Peyer's patch (tissue), 4 donors: ENCODE measurements at places on chromosomes 5 and 9. TPM values are rescaled to one million over a fixed set of nuclear protein-coding genes. Genes with fewer than 3 reads are reported as not detected.

The TMC1 gene
- total RNA-seq = not detected

GRCh38 chr5:78985116-78985724, at the start of gene ARSB:
TSS of gene ARSB (minus strand) at chr5:78985310. CDS start at chr5:78985248, 62 bp downstream.
- DNase-seq = peak; percentile 53

DNA sequence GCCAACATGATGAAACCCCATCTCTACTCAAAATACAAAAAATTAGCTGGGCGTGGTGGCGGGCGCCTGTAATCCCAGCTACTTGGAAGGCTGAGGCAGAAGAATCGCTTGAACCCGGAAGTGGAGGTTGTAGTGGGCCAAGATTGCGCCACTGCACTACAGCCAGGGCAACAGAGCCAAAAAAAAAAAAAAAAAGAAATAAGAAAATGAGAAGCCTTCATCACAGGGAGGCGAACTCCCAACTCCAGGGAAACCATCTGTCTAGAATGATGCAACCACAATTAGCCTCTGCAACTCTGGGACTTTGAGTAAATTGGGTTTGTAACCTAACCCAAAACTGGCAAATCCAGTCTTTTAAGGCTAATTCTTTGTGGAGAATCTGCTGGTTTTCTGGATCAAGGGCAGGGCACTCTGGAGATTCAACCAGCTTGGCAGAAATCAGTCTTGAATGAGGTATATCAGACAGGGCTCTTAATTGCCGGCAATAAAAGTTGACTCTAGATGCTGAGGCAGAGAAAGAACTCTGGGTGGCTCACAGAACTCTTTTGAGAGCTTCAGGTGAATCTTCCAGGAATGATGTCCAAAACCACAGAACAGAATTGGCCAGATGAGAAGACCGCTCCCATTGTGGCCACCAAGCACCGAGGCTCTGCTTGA, 9.9 kb downstream of the S100Z start:
- DNase-seq = no peak

The MIGA2 gene
- total RNA-seq = 129 TPM

DNA sequence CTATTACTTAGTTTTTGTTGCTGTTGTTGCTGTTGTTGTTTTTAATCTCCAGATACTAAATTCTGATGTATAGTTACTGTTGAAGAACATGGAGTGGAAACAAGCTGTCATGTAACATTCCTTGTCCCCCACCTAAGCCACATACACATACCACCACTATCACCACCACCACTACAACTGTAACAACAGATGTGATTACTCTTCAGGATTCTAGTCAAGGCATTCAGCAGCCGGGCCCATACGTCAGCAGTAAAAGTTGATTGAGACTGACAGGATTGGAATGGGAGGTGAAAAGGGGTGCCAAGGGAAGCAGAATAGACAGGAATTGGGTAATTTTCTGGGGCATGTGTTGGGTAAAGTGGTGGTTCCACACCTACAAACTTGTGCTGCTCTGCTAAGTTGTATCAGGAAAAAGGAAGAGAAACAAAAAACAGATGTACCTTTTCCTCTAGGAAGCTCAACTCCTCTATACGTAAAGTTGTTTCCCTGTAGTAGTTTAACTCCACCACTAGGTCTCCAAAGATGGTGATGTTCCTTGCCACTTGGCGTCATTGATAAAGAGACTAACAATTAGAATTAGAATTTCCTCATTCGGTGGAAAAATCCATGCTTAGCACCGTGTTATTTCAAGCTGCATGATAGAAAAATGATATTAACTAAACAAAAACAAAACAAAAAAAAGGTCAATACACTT, 138.6 kb downstream of the ARRDC3 start:
- no peak for DNase-seq

DNA sequence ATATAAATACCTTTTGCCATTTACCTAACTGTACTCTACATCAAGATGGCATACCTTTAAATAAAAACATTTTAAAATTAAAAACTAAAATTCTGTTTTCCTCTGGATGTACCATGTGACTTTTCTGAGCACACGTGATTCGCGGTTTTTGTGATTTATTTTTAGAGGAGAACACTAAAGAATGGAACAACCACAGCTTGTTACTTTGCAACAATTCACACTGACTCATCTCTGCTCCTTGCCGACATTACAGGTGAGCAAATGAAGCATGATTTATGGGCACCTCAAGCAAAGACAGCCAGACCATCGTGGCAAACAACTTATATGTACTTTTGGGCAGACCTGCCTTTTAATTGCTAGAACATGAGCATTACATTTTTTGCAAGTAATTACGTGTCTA, 61.3 kb downstream of the GDA start:
- no peak for DNase-seq

The MSX2 gene
- total RNA-seq = 1.6 TPM

The DNAJC21 gene
- 17.5 TPM for total RNA-seq

DNA sequence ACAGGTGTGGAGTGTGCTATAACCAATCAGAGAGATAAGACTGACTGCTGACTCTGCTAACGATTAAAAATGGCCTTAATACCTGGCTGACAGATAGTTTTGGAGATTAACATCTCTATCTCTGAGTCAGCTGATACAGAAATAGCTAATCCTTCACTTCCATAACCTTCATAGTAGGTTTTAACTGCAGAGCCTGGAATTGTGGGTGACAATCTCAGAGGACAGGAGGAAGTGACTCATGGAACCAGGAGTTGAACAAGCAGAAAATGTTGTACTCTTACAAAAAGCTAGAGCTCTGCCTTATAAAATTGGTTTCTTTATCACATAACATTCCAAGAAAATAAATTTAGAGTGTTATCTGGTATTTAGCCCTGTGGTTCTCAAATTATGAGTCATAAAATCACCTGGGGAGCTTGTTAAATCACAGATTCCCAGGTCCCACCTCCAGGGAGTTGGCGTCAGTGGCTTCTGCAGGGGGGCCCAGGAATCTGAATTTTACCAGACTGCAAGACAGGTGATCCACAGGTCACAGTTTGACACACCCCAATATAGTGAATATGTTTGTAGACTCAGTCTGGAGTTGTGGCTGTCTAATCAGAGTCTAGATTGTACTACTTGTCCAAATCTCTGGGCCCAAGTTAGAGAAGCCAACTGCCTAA, 44.4 kb upstream of the AFAP1L1 start:
- no peak for DNase-seq

The NSMF gene
- total RNA-seq = 135 TPM

The STOML2 gene
- total RNA-seq = 84.2 TPM

GRCh38 chr9:6239048-6239461, 23.4 kb downstream of the IL33 start:
- DNase-seq = no peak

The PCSK5 gene
- total RNA-seq = 77.6 TPM

The CATSPER3 gene
- total RNA-seq = not detected

The TRIM14 gene
- total RNA-seq = 79.7 TPM

The PLAC8L1 gene
- total RNA-seq = not detected

- no peak for DNase-seq
Observed at GRCh38 chr9:36897478-36897877, 136.6 kb downstream of the PAX5 start.

- no peak for DNase-seq
Observed at GRCh38 chr5:10140195-10140973, 109.3 kb downstream of the ATPSCKMT start.

- no peak for DNase-seq
Observed at GRCh38 chr9:116247791-116248374, 94.3 kb downstream of the PAPPA start.

DNA sequence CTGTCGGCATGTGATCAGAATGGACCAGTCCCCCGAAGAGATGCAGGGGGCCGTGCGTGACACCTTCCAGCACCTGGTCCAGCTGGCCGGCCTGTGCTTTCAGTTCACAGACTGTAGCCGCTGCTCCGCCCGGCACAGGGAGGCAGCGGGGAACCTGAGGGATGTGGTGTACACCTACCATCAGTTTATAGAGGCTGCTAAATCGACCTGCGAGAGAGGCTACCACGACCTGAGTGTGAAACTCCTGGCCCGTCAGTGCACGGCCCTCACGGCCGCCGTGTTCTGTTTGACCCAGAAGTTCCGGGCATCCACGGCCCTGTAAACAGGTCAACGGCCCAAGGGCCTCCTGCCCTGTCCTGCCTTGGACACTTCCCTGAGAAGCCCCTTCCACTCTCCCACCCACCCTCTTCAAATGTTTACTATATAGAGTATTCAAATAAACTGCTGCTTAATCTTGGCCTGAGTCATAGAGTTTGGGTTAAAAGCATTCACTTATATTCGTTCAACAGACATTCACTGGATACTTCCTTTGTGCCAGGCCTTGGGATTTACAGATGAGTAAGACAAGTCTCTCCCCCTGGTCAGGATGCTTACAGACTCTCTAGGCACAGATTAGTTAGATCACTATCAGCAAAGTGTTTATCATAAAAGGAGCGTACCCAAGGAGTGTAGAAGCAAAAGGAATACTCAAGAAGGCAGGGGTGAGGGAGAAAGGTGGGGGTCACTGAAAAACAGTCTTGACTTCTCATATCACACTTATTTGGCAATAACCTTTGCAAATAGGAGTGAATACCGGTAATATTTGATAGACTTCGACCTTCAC, 6.9 kb upstream of the TRMT10B start:
- no peak for DNase-seq

The TYRP1 gene
- total RNA-seq = not detected

The KLHL3 gene
- 6.2 TPM for total RNA-seq

GRCh38 chr5:176542596-176543427, 5.6 kb upstream of the RNF44 start:
- no peak for DNase-seq

The PNPLA7 gene
- 11.4 TPM for total RNA-seq

The GPR150 gene
- total RNA-seq = not detected

DNA sequence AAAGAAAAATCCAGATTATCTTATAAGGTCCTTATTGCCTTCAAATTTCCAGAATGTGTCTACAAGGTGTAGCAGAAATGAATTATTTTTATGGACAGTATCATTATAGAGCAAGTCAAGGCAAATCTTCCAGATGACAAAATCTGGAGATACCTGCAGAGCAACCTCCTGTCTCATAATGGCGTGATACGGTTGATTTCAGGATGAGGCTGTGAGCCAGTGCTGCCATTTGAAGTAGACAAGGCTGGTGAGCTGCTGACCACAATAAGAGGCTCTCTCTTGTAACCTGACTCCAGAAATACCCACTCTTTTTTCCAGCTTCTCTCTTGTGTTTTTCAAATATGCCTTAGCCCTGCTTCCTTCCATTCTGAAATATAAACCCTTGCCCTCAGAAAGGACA, 108.2 kb downstream of the HTR1A start:
- DNase-seq = no peak

DNA sequence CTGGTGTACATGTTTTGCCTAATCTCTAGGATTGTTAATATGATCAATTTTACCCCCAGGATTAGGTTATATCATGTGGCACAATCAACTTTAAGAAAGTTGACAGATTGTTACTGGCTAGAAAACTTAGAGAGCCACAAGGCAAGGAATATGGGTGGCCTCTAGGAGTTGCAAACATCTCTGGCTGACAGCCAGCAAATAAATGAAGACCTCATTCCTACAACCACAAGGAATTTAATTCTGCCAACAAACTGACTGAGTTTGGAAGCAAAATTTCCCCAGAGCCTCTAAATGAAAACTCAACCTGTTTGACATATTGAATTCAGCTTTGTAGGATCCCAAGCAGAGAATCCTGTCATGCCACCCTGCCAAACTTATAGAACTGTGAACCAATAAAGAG, 196.4 kb upstream of the PTGER4 start:
- no peak for DNase-seq

- no peak for DNase-seq
Observed at GRCh38 chr5:9428272-9428671, 117.6 kb downstream of the SEMA5A start.

The SPATA6L gene
- total RNA-seq = 18.2 TPM

DNA sequence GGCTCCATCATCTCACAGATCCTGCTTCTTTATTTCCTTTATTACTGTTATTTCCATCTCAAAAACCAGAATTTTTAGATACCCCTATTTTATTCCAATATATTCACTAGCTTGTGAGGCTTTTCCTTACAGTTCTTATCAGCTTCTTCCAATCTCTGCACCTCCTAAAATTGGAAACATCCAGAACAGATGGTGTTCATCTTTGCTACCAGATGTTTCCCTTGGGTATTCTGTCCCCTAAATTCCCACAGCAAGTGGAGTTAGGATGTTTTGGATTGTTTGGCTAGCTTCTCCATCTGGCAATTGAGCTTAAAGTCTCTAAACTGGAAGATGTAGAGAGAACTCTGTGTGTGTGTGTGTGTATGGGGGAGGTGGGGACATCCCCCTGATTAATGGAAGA, 580.4 kb downstream of the DTWD2 start:
- DNase-seq = no peak

GRCh38 chr5:92508271-92508670, 1072.7 kb downstream of the NR2F1-AS1 start:
- DNase-seq = no peak

DNA sequence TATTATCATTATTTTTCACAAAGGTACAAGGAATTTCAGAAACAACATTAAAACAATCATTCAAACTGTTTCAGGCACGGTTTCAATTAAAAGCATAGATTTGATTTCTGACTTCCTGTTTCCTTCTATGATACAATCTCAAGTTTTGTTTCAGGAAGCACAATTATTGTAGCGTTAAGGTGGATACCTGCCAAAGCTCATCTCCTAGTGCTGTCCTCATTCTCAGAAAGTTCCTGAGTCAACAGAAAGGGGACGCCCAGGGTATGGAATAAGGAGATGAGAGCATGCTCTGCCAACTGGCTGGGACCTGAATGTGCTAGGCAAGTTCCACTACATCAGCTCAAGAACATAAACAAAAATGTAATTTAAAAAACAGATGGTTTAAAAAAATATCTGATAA, 2.0 kb upstream of the TRIM14 start:
- DNase-seq = no peak
